Caco-2 (cell line): ENCODE measurements at places on chromosomes 11 and 22. TPM values are rescaled to one million over a fixed set of nuclear protein-coding genes. Genes with fewer than 3 reads are reported as not detected.

The APOL2 gene
- 7.9 and 10.0 TPM in 2 replicates for total RNA-seq

- no peaks in the 10 kb centered on the region; the same call in 1 of the 2 replicates for H3K27me3 ChIP-seq
- H3K4me1 ChIP-seq: no peaks in the 10 kb centered on the region
- H3K36me3 ChIP-seq: no peaks in the 10 kb centered on the region
- H3K4me3 ChIP-seq: no peak overlapping the region
Measured at GRCh38 chr22:43216738-43217137, 29.8 kb upstream of the TTLL12 start.

- H3K4me3 ChIP-seq: no peak overlapping the region
- no peaks in the 10 kb centered on the region for H3K36me3 ChIP-seq
- H3K27ac ChIP-seq: no peak overlapping the region
- no peak for DNase-seq
Measured at GRCh38 chr22:45993143-45993692, 16.3 kb upstream of the WNT7B start.

DNA sequence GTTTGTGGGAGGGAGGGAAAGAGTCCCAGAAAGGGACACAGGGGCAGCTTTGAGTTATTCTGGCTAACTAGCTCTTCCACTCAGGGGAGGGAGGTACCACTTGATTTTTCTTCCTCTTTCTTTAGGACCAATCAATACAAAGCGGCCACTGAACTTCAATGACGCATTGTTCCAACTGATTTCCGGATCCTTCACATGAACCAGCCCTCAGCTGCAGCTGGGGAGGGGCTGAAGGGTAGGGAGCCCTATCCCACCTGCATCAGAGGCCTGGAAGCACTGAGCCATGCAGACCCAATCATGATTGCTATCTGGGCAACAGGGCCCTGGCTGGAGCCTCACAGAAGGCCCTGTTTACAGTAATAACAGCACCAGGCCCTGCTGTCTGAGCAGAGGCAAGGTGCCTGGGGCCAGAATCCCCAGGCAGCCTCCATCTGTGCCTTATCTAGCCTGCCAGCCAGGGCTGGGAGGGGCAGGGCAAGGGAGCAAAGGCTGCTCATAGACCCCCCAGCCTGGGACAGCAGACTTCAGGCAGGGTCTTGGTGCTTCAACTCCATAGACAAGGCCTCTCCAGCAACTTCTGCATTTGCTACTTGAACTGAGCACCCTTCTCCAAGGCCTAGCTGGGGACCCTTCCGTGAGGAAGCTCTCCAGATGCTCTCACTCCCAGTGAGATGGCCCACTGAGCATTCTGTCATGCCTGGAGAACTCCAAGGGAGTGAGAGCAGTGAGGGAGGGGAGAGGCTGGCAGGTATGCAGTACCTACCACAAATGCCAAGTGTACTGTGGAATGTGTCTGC, 22.5 kb downstream of the CLPB start:
- peaks cover 8% of the 10 kb centered on the region for H3K4me1 ChIP-seq
- H3K36me3 ChIP-seq: no peaks in the 10 kb centered on the region
- H3K27me3 ChIP-seq: no peaks in the 10 kb centered on the region
- H3K4me3 ChIP-seq: no peak overlapping the region

- DNase-seq: no peak
- H3K36me3 ChIP-seq: no peaks in the 10 kb centered on the region
- H3K27ac ChIP-seq: no peak overlapping the region
Measured at GRCh38 chr22:26265281-26265680, 96.0 kb downstream of the SEZ6L start.

GRCh38 chr11:33317662-33318061, 60.5 kb downstream of the HIPK3 start:
- H3K36me3 ChIP-seq: no peaks in the 10 kb centered on the region
- no peak overlapping the region for H3K4me3 ChIP-seq
- no peak for DNase-seq
- H3K4me1 ChIP-seq: peaks cover 21% of the 10 kb centered on the region
- no peaks in the 10 kb centered on the region for H3K27me3 ChIP-seq

DNA sequence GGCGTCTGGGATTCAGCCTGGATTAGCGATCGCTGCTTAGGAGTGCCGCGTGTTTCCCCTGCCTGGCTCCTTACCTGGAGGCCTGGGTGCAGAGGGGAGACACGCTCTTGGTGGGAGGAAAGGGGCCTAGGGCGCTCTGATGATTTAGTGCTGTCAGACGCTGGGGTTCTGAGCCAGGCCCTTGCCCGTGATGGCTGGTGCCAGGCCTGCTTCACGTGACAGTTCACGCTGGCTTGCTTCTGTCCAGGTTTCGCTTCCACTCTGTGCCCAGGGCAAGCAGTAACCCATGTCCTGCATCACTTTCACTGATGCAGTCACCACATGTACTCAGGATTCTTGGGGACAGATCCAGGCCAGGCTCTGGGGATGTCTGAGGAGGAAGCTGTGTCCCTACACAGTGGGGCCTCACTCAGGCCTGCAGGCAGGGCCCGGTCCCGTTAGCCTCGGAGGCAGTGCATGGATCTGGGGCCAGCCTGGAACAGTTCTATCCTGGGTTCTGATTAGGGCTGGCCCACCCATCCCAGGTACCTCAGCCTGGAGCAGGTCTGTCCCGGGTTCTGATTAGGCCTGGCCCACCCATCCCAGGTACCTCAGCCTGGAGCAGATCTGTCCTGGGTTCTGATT, 1220.9 kb downstream of the BRD1 start:
- no peak overlapping the region for H3K4me3 ChIP-seq
- H3K36me3 ChIP-seq: no peaks in the 10 kb centered on the region
- DNase-seq: no peak
- no peaks in the 10 kb centered on the region for H3K27me3 ChIP-seq

DNA sequence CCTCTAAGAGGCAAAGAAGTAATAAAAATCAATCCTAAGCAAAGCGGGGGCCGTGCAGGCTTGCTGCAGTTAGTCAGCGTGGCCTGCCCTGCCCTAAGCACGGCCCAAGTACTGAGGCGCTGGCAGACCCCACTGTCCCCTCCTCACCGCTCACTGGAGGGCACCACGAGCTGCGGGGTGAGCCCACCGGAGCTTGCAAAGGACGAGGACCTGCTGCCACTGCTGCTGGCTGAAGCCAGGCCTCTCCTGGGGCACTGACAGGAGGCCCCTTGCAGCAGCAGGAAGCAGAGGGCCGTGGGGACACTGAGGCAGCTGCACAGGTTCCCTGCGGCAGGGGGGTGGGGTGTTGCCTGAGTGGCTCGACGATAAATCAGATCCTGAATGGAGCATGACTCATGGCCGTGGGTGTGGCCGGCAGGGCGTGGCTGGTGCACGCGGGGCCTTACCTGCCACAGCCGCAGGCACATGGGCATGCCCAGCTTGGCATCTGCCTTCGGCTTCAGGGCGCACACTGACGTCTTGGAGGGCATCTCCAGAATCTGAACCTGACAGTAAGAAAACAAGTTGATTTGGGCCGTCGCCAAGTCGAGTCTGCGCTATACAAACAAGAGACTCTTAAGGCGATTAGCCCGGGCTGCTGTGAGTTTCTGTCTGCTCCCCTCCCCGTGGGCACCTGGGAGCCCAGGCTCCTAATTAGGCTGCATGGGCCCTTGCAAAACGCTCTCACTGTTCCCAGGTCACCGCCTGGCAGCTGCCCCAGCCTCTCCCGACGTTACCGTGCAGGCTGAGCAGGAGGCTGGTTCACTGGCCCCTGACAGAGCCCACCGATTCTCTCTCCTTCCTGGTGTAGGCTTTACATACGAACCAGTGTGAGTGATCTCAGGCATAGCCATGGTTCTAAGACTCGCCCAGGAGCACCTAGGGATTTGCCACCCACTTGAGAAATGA, 45.9 kb downstream of the TBX1 start:
- H3K4me3 ChIP-seq: no peak overlapping the region
- no peaks in the 10 kb centered on the region for H3K27me3 ChIP-seq
- H3K36me3 ChIP-seq: no peaks in the 10 kb centered on the region
- H3K27ac ChIP-seq: no peak overlapping the region
- DNase-seq: no peak
- H3K4me1 ChIP-seq: no peaks in the 10 kb centered on the region

The MFNG gene
- 3.6 TPM in 2 replicates for total RNA-seq

The CSTF3 gene
- 43.6 and 45.6 TPM in 2 replicates for total RNA-seq

The MAJIN gene
- total RNA-seq: not detected in 2 replicates

DNA sequence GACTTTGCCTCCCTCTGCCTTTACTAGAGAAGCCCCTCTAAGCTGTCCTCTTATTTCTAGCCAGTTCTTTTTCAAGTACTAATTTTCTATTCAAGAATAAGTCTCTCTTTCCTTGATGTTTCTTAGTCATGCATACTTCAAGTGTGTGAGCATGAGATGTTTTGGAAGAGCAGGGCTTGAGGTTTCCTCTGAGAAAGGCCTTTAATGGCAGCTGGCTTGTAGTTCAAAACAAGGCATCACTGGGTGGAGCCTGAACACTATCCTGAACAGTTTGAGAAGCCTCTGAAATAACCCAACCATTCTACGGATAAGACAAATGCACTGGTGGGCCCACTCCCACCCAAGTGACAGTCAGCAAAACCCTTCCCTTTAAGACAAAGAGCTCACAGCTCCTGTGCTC, 37.6 kb downstream of the CLDN25 start:
- no peaks in the 10 kb centered on the region for H3K27me3 ChIP-seq
- no peaks in the 10 kb centered on the region for H3K4me1 ChIP-seq
- H3K4me3 ChIP-seq: no peak overlapping the region
- H3K27ac ChIP-seq: no peak overlapping the region

DNA sequence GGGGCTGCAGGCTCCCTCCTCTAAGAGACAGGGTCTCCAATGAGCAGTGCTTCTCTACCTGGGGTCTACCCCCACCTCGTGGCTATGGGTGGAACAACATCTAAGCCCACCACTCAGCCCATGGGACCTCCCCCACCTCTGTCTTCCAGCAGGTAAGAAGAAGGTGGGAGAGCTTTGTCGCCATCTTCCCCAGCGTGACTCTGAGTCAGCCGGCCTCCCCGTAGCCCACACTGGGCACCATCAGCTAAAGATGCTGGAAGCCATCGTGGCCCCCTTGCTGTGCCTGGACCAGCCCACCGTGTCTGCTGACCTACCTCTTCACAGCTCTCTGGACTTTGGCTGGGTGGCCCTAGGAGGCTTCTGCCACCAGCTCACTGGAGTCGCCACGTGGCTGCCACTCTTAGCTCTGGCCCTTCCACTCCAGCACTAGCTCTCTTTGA, 944 bp downstream of the C11orf86 start:
- DNase-seq: peak; percentile 70
- no peak overlapping the region for H3K27ac ChIP-seq
- no peaks in the 10 kb centered on the region for H3K27me3 ChIP-seq
- peaks cover 8% of the 10 kb centered on the region for H3K4me1 ChIP-seq
- H3K36me3 ChIP-seq: no peaks in the 10 kb centered on the region

GRCh38 chr11:128372977-128373376, 214.4 kb downstream of the ETS1 start:
- no peaks in the 10 kb centered on the region for H3K4me1 ChIP-seq
- no peaks in the 10 kb centered on the region for H3K27me3 ChIP-seq
- H3K27ac ChIP-seq: no peak overlapping the region
- no peak overlapping the region for H3K4me3 ChIP-seq
- DNase-seq: no peak

The CD248 gene
- total RNA-seq: 0.27 TPM in 1 of 2 replicates, not detected in the other

DNA sequence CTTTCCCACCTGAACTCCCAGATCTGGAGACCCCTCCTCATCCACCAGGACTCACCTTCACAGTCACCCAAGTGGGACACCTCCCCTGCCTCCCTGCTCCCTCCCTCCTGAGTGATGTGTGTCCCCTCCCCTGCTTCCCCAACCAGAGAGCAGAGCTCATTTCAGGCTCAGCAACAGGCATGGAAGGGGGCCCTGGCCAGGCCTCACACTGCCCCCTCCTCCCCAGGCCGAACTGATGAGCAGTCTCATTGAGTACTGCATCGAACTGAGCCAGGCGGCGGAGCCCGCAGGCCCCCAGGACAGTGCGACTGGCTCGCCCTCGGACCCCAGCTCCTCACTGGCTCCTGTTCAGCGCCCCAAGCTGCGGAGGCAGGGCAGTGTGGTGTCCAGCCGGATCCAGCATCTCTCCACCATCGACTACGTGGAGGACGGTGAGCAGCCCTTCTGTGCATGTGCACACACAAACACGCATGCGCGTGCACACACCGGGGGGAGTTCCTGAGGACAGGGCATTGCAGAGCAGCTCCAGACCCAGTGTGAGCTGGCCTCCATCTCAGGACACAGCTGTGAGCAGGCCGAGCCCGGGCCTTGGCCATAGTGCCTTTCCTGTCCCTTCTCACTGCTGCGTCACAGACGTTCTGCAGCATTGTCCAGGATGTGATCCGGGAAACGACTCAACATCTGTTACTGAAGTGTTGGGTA, 17.8 kb upstream of the NEAT1 start:
- H3K27ac ChIP-seq: no peak overlapping the region
- no peak for DNase-seq
- no peaks in the 10 kb centered on the region for H3K27me3 ChIP-seq
- 0 out of 2 replicates have a peak, but pooled peaks cover 3% of the 10 kb centered on the region for H3K4me1 ChIP-seq
- peaks cover 4% of the 10 kb centered on the region; the same call in 1 of the 2 replicates for H3K36me3 ChIP-seq
- H3K4me3 ChIP-seq: no peak overlapping the region

GRCh38 chr11:84022201-84022600, 736.0 kb upstream of the CCDC90B start:
- no peak overlapping the region for H3K4me3 ChIP-seq
- H3K36me3 ChIP-seq: no peaks in the 10 kb centered on the region
- no peak for DNase-seq
- H3K27ac ChIP-seq: no peak overlapping the region

DNA sequence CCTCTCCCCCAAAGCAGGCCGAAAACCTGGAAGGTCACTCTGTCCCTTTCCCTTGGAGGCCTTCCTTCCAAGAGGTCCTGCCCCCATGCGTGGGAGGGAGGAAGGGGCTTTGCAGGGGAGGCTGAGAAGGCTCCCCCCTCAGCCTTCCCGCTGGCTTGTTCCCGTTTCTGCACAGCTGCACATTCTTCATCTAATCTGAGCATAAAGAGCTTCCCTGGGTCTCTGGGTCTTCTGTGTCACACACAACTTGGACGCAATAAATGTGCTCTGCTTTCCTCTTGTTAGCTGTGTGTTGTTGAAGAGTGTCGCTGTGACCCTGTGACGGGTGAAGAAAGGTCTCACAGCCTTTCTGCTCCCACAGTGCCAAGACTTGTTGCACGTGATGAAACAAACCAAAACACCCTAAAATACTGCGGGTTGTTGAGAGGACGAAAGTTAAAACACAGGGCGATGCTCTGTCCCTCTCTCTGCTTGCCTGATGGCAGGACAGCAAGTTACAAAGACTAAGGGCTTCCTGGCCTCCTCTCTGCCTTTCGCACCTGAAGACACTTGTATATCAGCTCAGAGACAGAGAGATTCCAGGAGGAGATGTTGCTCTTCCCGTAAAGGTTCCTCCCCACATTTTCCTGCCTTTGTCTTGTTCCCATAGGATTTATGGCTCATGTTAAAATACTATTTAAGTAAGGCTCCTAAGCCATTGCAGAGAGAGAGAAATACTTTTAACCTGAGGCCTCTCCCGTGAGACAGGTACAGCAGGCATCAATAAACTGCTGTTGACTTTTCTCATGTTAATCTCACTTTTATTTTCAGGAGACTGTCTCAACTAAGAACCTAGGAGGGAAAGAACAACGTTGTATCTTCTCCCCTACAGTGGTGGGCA, 15.4 kb upstream of the IFITM3 start:
- H3K27me3 ChIP-seq: no peaks in the 10 kb centered on the region
- no peak for DNase-seq
- H3K36me3 ChIP-seq: no peaks in the 10 kb centered on the region
- H3K27ac ChIP-seq: peak overlapping the region; percentile 29
- H3K4me1 ChIP-seq: peaks cover 27% of the 10 kb centered on the region
- no peak overlapping the region for H3K4me3 ChIP-seq

GRCh38 chr11:125517116-125517770, 21.2 kb upstream of the FEZ1 start:
- H3K27me3 ChIP-seq: no peaks in the 10 kb centered on the region
- H3K36me3 ChIP-seq: no peaks in the 10 kb centered on the region
- no peak overlapping the region for H3K4me3 ChIP-seq
- H3K27ac ChIP-seq: no peak overlapping the region
- peaks cover 7% of the 10 kb centered on the region for H3K4me1 ChIP-seq

GRCh38 chr22:19799322-19800190, 39.0 kb downstream of the TBX1 start:
- H3K27ac ChIP-seq: no peak overlapping the region
- H3K4me3 ChIP-seq: no peak overlapping the region
- DNase-seq: no peak
- no peaks in the 10 kb centered on the region for H3K27me3 ChIP-seq
